ENCODE measurements at places on chromosomes 12 and 14. TPM values are rescaled to one million over a fixed set of nuclear protein-coding genes. Genes with fewer than 3 reads are reported as not detected.

KRT2 gene
- not detected for total RNA-seq

ADCY4 gene
- not detected for total RNA-seq

CACNA2D4 gene
- total RNA-seq, result not detected

SLC15A5 gene
- not detected for total RNA-seq

MYF5 gene
- not detected for total RNA-seq

CTSG gene
- not detected for total RNA-seq

ITGB7 gene
- not detected for total RNA-seq

Data from glutamatergic neuron (in vitro differentiated cells).